Uterus (tissue), 4 donors: ENCODE measurements at places on chromosomes 1 and 21.

DNA sequence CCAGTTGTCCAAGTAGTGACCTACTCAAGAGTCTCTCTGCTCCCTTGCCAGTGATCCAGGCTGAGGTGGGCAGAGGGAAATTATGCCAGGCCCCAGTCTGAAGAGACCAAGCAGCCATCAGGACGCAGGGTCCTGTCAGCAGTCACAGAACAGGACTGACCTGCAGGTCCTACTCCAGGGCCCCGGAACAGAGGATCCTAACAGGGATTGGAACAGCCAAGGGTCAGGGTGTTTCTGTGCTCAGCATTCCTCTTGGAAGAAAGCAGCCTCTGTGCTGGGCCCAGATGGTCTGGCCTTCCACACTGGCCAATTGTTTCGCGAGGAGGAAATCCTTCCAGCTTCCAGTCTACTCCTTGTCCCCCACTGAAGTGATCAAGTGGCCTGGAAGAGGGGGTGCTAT, 41.6 kb upstream of the USP1 start:
- no peak for DNase-seq

DNA sequence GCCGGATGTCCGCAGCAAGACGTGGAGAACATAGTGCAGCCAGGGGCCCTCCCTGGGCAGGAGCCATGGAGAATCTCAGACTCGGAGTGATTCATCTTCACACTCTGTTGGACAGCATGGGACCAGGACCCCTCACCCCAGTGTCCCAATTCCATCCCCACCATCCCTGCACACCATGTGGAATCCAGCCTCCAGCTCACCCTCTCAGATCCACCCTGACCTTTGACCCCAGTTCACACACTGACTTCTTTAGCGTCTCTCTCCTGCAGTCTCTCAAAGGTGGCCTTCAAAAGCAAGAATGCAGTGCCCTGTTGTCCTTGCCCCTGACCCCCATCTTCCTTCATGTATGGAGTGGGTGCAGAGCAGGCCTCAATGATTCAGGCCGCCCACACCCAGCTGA, 2.1 kb upstream of the TNNI1 start:
- no peak for DNase-seq

DNA sequence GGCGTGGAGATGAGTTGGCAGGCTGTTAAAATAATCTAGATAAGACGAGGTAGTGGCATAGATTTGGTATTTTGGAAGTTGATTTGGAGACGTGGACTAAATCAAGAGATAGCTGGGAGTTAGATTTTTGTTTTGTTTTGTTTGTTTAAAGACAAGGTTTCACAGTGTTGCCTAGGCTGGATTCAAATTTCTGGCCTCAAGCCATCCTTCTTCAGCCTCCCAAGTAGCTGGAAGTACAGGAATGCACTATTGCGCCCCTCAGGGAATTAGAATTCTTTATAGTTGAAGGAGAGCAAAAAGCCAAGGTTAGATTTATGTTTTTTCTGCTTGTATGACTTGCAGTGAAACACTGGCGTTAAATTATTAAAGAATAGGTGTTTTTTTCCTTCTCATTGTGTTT, 22.3 kb upstream of the SNRPE start:
- no peak for DNase-seq

DNA sequence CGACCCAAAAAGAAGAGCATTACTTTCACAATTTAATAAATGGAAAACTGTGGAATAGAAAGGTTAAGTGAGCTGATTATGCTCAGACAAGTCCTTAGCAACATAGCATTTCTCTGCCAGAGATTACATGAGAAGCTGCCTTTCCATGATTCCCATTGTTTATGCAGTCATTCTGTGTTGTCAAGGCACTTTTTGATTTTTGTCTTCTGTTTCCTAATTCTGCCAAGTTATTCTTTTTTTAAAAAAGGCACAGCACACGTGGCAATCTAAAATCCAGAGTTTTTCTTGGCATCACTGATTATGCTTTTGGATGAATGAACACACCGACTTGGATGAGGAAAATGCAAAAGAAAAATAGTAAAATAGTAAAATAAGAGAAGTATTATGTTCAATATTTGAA, 185.0 kb downstream of the RGS7 start:
- DNase-seq: no peak

DNA sequence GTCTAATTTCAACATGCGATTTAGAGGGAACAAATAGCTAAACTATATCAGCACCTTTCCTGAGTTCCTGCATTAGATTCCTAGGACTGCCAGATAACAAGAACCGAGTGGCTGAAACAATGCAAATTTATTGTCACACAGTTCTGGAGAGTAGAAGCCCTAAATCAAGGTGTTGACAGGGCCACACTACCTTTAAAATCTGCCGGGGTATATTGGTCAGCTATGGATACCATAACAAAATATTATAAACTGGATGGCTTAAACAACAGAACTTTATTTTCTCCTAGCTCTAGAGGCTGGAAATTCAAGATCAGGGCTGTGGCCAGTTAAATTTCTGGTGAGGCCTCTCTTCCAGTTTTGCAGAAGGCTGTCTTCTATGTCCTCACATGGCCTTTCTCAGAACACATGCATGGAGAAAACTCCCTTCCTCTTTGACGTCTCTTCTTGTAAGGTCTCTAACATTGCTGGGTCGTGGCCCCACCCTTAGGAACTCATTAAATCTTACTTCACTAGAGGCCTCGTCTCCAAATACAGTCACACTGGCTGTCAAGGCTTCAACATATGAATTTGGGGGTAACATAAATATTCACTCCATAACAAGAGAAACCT, 144.3 kb downstream of the FCRL5 start:
- no peak for DNase-seq

- DNase-seq: no peak
Measured at GRCh38 chr1:31779687-31780086, 15.5 kb upstream of the ADGRB2 start.

- DNase-seq: no peak
Measured at GRCh38 chr1:184531296-184531695, 144.5 kb downstream of the C1orf21 start.

DNA sequence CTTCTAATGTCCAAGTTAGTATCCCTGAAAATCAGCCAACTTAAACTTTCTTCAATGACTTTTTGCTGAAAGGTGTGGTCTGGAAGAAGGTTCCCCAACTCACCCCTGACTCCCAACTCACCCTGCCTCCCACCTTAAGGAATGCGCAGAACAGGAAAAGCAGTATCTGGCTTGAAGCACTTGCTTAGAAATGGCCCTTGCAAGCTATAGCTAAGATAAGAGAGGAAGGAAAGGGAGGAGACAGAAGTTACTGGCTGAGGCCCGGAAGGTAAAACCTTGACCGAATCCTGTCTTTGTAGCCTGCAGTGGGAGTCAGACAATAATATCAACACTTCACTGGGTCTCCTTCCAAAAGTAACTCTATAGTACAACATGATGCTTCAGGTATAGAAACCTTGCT, 2.9 kb downstream of the CYYR1 start:
- DNase-seq: peak; percentile 29

DNA sequence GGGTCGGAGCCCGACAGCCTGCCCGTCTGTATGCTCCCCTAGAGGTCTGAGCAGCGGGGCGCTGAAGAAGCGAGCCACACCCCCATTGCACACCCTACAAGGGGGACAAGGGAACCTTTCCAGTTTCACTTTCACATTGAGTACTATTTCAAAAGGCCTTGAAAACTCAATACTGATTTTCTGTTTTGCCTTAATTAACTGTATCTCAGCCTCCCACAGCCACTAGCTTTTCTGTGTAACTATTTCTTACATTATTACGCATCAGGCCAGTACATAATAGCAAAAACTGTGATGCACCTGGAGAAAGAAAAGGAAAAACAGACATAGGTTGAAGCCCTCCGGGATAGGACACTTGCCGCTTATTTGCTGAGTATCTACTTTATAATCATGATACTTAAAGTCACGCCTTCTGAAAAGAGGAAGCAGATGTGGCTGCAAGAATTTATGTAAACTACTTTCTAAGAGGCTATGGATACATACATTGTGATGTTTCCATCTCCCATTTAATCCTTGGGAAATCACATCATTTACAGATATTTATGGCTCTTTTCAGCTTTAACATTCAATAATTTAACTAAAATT, 1719.5 kb downstream of the MRPL39 start:
- no peak for DNase-seq

GRCh38 chr1:162994921-162995320, 74.2 kb upstream of the RGS4 start:
- no peak for DNase-seq

GRCh38 chr1:59498640-59499039, 201.7 kb downstream of the FGGY start:
- DNase-seq: no peak

GRCh38 chr1:206705191-206705590, 20.5 kb downstream of the MAPKAPK2 start:
- DNase-seq: no peak

DNA sequence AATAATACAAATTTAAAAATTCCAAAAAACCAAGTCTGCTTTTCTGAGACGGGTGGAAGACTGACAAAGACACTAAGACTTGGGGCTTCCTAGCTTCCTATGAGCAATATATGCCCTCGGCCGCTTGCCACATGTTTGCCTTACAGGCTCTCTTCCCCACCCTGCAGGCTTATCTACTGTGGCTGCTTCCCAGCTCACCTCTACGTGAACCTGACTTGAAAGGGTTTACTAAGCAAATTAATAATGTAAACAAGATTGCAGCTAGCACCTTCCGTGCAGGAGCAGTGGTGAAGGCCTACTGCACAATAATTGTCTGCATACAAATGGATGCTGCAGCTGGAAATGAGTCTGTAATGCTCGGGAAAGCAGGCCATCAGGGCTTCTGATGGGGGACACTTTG, 152.9 kb upstream of the DAB1 start:
- DNase-seq: no peak

DNA sequence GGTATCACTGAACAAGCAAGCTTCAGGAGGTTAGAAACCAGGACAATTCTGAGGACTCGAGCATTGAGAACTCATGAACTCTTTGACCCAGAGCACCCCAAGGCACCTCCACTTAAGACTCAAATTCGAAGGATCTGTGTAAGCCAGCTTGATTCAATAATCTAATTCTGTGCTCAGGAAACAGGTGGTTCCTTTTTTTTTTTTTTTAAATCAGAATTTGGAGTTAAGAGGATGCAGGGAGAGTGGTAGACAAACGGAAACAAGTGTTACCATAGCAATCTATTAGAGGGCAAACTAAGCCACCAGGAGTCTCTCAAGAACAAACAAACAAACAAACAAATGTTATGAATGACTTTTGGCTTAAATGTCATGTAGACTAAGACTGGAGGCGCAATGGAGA, 53.8 kb upstream of the DPH5 start:
- DNase-seq: no peak

GRCh38 chr1:162571696-162572095, 10.2 kb downstream of the UAP1 start:
- no peak for DNase-seq

DNA sequence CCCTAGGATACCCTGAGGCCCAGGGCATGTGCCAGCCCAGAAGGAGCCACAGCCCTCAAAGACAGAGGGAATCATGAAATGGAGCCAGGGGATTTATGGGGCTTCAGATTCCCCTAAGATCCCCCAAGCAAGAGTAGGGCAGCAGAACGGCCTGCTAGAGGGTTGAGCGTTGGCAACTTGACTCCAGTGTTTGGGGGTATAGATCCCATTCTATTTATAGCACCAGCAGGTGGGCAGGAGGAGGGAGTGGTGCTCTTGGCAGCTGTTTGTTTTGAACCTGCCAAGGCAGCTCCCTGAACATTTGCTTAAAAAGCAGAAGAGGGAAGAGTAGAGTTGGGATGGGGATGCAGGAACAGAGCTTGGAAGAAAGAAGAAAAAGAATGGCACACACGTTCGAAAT, 33.7 kb downstream of the GLUL start:
- no peak for DNase-seq

DNA sequence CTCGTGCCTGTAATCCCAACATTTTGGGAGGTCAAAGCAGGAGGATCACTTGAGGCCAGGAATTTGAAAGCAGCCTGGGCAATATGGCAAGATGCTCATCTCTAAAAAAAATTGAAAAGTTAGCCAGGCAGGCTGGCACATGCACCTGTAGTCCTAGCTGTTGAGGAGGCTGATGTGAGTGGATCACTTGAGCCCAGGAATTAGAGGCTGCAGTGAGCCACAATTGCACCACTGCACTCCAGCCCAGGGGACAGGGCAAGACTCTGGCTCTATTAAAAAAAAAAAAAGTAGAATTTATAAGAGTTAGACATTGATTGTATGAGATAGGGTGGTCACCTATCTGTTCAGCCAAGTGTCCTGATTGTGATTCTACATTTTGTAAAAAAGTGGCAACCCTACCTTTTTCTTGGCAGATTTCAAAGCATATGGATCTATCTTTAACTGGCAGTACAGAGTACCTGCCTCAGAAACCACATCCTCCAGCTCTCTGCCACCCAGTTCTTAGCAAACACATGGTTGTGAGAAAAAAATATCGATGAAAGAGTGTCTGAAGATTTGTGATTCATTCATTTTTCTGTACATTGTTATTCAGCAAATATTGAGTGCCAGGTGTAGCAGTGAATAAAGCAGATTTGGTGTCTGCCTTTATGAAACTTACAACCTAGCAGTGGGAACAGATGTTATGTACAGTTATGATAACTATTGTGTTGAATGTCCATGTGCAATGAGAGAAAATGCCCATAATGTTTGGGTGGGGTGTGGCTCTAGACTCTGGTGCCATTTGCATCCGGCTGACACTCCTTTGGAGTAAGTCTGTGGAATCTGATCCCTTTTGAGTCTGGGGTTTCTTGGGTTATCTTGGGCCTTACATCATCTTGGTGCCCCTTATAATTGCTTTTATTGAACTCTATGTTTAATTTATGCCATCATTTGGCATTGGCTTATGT, 82.5 kb downstream of the ST3GAL3 start:
- no peak for DNase-seq
